Stimulated activated CD4-positive, alpha-beta T cell treated with anti-CD3 and anti-CD28 coated beads, TNF-alpha, amount 100 ng/mL, for 4 hours (primary cell): ENCODE measurements at places on chromosomes 12 and 14.

DNA sequence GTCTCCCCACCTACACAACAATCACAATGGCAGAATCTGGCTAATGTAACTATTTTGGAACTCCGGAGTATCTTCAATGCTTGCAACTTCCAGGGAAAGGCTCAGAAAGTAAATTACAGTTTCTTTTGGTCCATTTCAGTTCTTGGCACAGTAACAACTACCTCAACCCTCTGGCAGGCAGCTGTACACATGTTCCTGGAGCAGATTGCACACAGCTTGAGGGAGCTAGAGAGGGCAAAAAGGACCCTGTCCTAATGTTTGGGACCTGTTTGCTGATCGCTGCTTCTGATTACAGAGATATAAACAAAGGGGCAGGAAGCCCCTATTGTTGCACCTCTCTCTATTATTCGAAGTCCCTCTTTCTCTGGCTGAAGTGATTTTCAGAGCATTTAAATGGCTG, 35.2 kb upstream of the SLC38A1 start:
- no peak for DNase-seq

- no peak for DNase-seq
Observed at GRCh38 chr12:84276215-84276614, 636.4 kb downstream of the SLC6A15 start.

GRCh38 chr14:22848351-22849164, 12.2 kb downstream of the MMP14 start:
- DNase-seq, result no peak

GRCh38 chr12:92233346-92234015, 87.8 kb upstream of the BTG1 start:
- DNase-seq, result no peak

- DNase-seq, result no peak
Observed at GRCh38 chr12:105804591-105805265, 334.0 kb downstream of the NUAK1 start.

- no peak for DNase-seq
Observed at GRCh38 chr12:1047898-1048660, 57.1 kb downstream of the ERC1 start.

- DNase-seq, result no peak
Observed at GRCh38 chr12:3775385-3776035, 22.6 kb upstream of the CRACR2A start.

DNA sequence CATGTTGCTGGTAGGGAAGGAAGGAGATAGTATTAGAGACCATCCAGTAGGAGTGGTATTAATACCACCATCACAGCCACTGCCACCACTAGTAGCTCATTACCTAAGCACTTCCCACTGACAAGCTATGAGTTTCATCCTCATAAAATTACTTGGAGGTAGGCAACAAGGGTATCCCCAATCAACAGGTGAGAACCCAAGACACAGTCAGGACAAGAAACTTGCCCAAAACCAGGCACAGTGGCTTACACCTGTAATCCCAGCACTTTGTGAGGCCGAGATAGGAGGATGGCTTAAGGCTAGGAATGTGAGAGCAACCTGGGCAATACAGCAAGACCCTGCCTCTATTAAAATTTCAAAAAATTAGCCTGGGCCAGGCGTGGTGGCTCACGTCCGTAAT, 5.5 kb downstream of the ADCY6 start:
- DNase-seq, result no peak
